ENCODE measurements at places on chromosomes 7 and 10. TPM values are rescaled to one million over a fixed set of nuclear protein-coding genes. Genes with fewer than 3 reads are reported as not detected.

The PTPRE gene
- 4.5 TPM for polyA plus RNA-seq

The KLF14 gene
- 1.3 TPM for polyA plus RNA-seq

The PTN gene
- 51.9 TPM for polyA plus RNA-seq

The INSYN2A gene
- polyA plus RNA-seq, result 1.3 TPM

The POU6F2 gene
- not detected for polyA plus RNA-seq

The GPRIN2 gene
- polyA plus RNA-seq, result 0.13 TPM

The REEP3 gene
- 15.7 TPM for polyA plus RNA-seq

The NCAPG2 gene
- polyA plus RNA-seq, result 12.6 TPM

The ATP6V1F gene
- polyA plus RNA-seq, result 144 TPM

The DUSP5 gene
- polyA plus RNA-seq, result 5.0 TPM

The SPACDR gene
- 1.4 TPM for polyA plus RNA-seq

The HMX2 gene
- not detected for polyA plus RNA-seq

The TUBAL3 gene
- polyA plus RNA-seq, result 0.14 TPM

The LIPM gene
- not detected for polyA plus RNA-seq

The FZD8 gene
- 31.4 TPM for polyA plus RNA-seq

The PNLIPRP1 gene
- polyA plus RNA-seq, result not detected

The FBXO24 gene
- polyA plus RNA-seq, result 1.3 TPM

The GPER1 gene
- polyA plus RNA-seq, result 11.6 TPM

The HOXA5 gene
- 6.9 TPM for polyA plus RNA-seq

The CH25H gene
- 0.73 TPM for polyA plus RNA-seq

The FGL2 gene
- 32.4 TPM for polyA plus RNA-seq

Measured in muscle of back (tissue), 13 donors.